ENCODE measurements at places on chromosomes 4 and X.

GRCh38 chrX:103585411-103586313, at the start of gene TCEAL4:
Gene TCEAL4 (plus strand): TSS chrX:103585515. CDS start chrX:103586676, 1,161 bp downstream.
- peak; percentile 15 for DNase-seq

DNA sequence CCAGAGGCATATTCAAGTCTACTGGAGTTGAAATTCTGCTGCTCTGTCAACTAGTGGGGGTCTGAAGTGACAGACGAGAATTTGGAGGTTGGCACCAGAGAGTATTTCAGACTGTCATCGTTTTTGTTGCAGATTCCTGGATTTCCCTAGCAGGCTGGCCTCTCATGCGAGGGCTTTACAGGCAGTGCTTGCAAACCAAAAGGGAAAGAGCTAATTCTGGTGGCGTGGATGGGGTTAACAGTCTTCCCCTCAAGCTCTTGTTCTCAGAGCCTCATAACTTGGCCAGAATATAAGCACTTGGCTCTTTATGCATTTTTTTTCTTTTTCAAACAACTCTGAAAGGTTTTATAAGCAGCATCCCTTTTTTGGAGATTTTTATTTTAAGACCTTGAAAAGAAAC, at the start of gene SPARCL1:
TSS of gene SPARCL1 (minus strand) at position 190 of the 400 bp plus-strand sequence. CDS start 29,802 bp downstream, outside the sequence.
- DNase-seq = peak; percentile 96

DNA sequence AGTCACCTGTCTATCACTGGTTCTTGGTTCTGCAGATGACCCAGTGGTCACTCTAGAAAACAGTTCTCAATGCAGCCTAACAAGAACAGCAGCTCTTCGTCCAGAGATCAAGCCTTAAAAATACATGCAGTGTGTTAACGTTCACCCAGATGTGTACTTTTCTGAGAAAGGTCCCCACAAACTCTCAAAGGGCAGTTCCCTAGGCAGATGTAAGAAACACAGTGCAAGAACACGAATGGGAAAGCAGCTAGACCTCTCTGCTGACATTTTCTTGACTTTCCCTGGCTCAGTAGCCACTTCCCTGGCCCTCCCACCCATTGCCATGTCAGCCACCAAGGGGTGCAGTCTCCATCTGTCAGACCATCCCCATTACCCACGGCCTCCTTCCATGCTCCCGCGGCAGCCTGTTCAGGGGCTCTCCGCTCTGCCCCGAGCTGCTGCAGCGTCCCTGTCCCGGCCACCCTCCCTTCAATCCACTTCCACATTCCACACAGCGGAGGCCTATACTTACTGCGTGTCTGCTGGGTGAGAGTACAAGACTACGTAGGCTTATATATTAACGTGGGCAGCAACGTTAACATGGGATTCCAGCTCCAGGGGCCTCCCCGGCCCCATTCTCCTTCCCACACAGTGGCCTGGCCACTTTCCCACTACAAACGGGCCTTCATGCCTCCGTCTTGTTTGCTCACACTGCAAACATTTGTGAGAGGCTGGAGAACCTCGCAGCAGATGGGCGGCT, 34.3 kb downstream of the IRF2 start:
- peak; percentile 82 for DNase-seq

GRCh38 chr4:33628296-33628695, 2616.0 kb downstream of the ARAP2 start:
- peak; percentile 62 for DNase-seq

GRCh38 chr4:30620711-30621110, 99.5 kb upstream of the PCDH7 start:
- peak; percentile 19 for DNase-seq

All from muscle of back (tissue), 13 donors.